CD4-positive, alpha-beta T cell treated with Interferon gamma for 1 hour (primary cell): ENCODE measurements at places on chromosomes 1 and 21.

DNA sequence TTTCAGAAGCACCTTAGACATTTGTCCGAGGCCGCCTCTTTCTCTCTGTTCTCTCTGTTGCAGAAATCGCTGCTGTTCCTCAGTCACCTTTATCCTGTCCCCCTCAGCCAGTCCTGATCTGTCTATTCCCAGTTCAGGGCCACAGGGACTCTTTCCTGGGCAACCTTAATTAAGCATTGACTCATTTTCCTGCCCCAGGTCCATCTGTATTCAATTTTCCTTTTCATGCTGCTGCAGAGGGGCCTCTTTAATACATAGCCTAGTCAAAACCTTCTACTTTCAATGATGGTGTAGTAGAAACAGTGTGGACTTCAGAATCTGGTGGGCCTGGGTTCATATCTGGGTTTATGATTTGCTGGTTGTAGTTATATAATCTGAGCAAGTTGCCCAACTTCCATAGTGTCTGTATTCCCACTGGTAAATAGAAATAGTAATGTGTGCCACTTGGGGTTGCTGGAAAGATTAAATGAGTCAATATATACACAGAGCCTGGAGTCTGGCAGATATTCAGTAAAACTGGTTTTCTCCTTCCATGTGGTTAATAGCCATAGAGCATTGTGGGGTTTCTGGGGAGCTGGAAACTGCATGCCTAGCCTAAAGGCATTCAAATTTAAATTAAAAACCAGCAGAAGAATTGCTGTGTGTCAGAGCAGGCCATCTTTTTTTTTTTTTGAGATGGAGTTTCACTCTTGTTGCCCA lies 4.5 kb downstream of the TRAF5 start:
- no peak for DNase-seq

GRCh38 chr1:5812295-5812694 lies 179.9 kb downstream of the NPHP4 start:
- DNase-seq: no peak

- DNase-seq: no peak
Observed at GRCh38 chr1:115198938-115199337, 109.6 kb upstream of the TSPAN2 start.

DNA sequence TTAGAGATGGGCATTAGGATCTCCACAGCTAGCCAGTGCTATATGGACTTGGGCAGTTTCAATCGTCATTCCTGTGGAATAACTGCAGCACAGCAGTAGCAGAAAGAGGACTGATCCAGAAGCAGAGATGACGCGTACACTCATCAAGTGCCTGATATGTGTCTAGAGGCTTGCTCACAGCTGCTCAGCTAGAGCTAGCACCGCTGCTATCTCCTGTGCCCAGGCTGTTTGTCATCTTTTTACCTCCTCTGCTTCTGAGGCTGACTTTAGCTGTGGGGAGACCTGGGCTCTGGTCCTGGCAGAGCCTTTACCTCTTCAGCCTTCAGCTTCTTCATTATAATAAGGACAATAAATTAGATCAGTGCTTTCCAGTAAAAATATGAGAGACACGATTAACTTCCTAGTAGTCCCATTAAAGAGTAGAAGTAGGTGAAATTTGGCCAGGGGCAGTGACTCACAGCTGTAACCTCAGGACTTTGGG lies 5.3 kb downstream of the TENT5C start:
- DNase-seq: no peak

DNA sequence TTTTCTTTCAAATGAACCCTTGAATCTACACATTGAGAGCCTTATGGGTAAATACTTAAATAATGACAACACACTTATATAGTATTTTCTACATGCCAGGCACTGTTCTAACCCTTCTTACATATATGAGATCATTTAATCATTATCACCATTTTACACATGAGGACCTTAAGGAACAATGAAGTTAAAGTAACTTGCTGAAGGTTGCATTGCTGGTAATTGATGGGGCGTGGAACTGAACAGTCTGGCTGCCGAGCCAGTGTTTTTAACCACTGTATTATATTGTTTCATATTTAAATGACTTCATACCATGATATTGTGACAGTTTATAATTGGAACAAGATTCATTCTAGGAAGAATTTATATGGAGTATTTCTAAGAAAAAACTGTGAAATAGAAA lies 111.9 kb upstream of the TENT5C start:
- no peak for DNase-seq

GRCh38 chr1:244326757-244327156 lies 125.0 kb downstream of the ADSS2 start:
- no peak for DNase-seq

- no peak for DNase-seq
Observed at GRCh38 chr1:80164150-80164549, 1157.6 kb upstream of the ADGRL4 start.

DNA sequence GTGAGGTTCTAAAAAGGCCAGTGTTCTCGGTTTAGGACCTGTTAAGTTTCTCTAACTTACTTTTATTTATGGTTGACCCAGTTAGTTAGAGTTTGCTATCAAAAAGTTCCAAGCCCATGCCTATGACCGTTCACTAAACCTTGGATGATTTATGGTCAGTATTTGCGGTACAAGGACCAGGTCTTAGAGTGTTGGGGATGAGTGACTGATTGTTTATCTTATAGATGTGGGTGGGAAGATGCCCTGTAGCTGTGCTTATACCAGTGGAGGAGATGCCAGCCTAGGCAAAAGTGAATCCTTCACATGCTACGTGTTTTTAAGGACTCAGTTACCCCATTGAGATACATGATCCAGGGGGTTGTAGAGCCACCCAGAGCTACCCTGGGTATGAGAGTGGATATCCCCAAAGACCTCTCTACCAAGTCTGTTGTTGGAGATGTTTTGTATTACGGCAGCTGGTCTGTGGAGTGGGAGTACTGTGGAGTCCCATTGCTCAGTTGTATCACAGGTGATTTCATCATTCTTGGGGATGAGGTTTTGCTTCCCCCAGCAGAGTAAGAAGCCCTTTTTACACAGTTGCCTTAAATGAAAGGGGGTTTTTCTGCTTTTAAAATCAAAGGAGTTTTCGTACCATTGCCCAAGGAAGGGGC lies 2.1 kb downstream of the SLC22A15 start:
- no peak for DNase-seq
